Effector memory CD8-positive, alpha-beta T cell (primary cell): ENCODE measurements at places on chromosomes 13 and 19.

DNA sequence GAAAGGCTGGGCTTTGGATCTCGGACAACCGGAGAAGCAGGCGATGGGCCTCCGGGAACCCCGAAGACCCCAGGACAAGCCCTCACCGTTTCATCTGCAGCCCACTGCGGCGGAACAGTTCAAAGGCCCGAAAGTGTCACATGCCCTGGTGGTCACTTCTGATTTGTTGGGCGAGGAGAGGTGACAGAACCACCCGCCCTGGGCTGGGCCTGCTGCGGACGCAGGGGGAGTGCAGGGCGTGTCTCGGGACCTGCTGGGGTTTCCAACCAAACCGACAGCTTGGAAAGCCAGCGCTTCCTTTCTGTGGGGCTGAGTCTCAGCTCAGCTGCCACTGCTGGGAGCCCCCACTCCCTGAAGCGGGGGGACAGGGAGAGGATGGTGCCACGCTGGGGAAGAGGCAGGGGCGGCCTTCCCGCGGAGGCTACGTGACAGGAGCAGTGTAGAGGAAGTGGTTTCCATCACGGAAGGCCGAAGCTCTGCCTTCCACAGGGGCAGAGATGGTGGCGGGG is 22.8 kb upstream of the ZBTB7A start:
- H3K4me3 ChIP-seq: peak overlapping the region; percentile 82
- H3K36me3 ChIP-seq: peaks cover 28% of the 10 kb centered on the region
- H3K4me1 ChIP-seq: peaks cover 27% of the 10 kb centered on the region

GRCh38 chr19:3367628-3368440 is 1.5 kb downstream of the NFIC start:
- H3K4me1 ChIP-seq: peaks cover 23% of the 10 kb centered on the region
- H3K27me3 ChIP-seq: no peaks in the 10 kb centered on the region
- no peak overlapping the region for H3K27ac ChIP-seq
- H3K4me3 ChIP-seq: peak overlapping the region; percentile 79
- peaks cover 9% of the 10 kb centered on the region for H3K36me3 ChIP-seq
- no peak for DNase-seq

- H3K4me1 ChIP-seq: peaks cover 26% of the 10 kb centered on the region
- no peak overlapping the region for H3K27ac ChIP-seq
- no peak for DNase-seq
- peaks cover 25% of the 10 kb centered on the region for H3K27me3 ChIP-seq
Measured at GRCh38 chr19:19205416-19206410, 2.5 kb upstream of the NR2C2AP start.

- H3K4me3 ChIP-seq: no peak overlapping the region
- H3K36me3 ChIP-seq: no peaks in the 10 kb centered on the region
- H3K4me1 ChIP-seq: peaks cover 5% of the 10 kb centered on the region
- H3K27me3 ChIP-seq: peaks cover 32% of the 10 kb centered on the region
- no peak for DNase-seq
Measured at GRCh38 chr19:47839411-47839810, 17.7 kb downstream of the CRX start.
